ENCODE measurements at places on chromosomes 6 and 20.

DNA sequence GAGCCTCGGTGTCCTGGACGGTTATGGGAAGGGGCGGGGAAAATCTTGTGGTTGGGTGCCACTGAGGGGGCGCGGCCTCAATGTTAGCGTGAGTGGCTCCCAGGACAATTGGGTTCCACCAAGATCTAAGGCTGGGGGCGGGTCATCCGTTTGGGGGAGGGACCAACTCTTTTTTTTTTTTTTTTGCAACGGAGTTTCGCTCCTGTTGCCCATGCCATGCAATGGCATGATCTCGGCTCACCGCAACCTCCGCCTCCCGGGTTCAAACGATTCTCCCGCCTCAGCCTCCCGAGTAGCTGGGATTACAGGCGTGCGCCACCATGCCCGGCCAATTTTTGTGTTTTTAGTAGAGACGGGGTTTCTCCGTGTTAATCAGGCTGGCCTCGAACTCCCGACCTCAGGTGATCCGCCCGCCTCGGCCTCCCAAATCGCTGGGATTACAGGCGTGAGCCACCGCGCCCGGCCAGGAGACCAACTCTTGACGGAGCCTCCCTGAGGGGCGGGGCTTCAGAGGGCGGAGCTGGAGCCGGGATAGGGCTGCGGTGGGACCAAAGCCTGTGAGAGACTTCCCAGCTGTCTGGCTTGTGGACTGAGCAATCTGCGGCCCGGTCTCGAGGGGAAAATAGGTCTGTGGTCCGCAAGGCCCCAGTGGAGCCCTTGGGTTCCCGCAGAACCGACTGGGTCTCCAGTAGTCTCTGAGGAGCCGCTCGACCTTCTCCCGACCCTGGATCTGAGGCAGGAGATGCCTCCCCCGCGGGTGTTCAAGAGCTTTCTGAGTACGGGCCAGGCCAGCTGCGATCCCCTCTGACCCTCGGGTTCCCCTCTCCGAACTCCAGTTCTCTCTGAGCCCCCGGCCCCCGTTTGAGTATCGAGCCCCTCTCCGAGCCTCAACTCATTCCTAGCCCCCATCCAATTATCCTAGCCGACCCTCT lies 1.1 kb downstream of the SPAG4 start:
- DNase-seq: peak; percentile 98

GRCh38 chr20:63062188-63063140 lies 55.7 kb upstream of the BHLHE23 start:
- no peak for DNase-seq

DNA sequence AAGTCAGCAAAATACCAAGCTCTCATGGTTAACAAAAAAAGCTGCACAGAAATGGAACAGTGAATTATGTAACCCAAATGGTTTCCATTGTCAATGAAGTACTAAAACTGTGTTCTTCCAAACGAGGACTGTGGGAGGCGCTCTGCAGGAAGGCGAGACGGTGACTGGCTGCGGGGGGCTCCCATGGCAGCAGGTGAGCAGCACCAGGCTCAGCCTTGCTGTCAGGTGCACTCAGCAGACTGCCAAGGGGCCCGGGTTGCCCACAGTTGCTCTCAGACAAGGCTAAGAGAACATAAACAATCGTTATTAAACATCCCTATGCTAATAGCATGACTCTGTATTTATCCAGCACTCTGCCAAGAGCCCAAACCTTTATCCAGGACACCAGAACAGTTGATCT lies 630.3 kb upstream of the ARID1B start:
- DNase-seq: no peak

DNA sequence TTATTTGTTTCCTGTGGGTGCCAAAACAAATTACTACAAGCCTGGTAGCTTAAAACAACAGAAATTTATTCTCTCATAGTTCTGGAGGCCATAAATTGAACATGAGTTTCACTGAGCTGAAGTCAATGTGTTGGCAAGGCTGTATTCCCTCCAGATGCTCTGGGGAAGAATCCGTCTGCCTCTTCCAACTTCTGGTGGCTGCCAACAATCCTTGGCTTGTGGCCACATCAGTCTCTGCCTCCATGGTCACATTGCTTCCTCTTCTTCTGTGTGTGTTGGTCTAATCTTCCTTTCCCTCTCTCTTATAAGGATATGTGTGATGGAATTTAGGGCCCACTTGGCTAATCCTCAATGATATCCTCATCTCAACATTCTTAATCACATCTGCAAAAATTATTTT lies 92.8 kb upstream of the EPB41L1 start:
- no peak for DNase-seq

- no peak for DNase-seq
Measured at GRCh38 chr6:42817907-42818306, 36.1 kb downstream of the BICRAL start.

GRCh38 chr20:17611290-17611539 lies 41.3 kb downstream of the DSTN start:
- no peak for DNase-seq

DNA sequence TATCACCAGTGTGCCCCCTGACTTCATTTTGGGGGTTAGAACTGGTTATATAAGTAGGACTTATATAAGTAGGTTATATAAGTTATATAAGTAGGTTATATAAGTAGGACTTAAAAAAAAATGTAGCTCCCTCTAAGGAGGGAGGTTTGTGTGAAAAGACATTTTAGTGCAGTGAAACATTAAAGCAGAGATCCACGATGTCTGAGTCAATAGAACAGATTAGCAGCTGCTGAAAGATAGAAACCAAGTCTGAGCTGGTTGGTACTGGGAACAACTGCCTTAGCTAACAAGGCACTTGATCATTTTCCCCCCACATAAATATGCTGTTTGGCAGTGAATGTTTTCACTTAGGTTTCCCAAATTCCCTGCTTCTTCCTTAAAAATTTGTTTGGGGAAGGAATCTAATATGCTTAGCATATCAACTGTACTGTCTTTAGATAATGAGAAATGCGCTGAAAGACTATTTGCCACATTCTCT lies 2.1 kb upstream of the RPS12 start:
- DNase-seq: no peak

DNA sequence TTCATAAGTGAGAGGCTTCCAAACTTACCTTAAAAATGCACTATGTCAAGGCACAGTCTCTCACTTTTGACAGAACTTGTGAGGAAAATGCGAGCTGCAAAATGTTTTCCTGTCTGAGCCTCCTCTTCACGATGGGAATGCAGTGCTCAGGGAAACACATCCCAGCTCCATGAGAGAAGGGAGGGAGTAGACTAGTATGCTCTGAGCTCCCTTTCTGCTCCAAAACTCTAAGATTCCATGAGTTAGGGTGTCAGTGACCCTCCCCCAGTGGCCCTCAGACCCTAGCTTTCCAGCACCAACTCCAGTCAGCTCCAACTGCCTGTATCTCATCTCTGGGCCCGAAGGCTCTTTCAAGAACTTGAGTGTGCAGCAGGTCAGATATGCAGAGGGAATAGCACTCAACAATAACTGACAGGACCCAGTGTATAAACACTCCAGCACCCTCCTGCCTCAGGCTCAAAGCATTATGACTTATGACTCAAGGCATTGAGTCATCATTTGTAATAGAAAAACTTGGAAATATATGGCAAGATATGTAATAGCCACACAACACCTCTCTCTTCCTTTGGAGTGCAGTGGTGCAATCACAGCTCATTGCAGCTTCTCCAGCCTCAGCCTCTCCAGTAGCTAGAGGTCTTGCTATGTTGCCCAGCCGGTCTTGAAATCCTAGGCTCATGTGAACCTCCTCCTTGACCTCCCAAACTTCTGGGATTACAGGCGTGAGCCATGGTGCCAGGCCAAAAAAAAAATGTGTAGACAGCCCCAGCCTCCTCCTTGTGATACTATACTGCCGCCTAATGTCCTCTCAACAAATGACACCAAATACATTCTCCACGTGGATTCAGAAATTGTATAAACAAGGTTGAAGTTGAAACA lies 16.7 kb upstream of the ENTPD6 start:
- peak; percentile 80 for DNase-seq

GRCh38 chr6:149323353-149323752 lies 5.8 kb downstream of the TAB2 start:
- no peak for DNase-seq

DNA sequence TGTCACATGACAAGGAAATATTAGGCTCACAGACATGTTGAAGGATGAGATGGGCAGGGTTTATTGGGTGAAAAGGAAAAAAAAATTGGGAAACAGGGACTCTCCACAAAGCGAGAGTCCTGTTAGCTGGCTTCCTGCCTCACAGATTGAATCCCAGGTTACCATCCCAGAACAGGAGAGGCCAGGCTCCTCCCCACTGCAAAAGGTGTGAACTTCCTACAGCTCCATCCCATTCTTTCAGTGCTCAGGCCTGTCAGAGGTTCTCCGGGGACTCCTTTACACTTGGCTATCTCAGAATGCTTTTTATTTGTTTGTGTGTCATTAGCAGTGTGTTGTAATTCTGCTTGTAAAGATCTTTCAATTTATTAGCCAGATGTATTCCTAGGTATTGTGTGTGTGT lies 115.1 kb downstream of the ADTRP start:
- no peak for DNase-seq

DNA sequence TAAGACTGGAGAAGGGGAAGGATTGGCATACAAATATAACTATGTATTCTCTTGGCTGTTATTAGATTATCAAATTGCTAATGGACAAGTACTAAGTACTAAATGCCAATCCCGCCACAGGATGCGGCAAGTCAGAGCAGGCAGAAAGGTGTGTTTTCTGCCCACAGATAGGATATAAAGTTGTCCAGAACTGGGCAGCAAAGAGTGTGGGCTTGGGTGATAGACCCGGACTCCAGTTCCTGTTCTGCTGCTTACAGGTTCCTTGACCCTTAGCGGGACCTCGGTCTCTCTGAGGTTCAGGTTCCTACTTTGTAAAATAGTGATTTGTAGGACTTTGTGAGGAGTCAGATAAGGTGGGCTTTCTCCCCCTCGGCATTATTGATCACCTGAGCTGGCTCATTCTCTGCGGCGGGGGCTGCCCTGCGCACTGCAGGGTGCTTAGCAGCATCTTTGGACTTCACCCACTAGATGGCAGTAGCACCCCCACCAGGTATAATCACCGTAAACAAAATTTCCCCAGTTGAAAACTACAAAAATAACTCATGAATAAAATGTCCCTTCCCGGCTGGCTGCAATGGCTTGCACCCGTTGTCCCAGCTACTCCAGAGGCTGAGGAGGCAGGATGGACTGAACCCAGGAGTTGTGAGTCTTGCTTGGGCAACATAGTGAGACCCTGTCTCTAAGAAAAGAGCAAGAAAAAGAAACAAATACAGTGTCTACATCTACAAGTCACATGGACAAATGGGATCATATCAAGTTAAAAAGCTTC lies 193.1 kb downstream of the DOK5 start:
- DNase-seq: peak; percentile 22

DNA sequence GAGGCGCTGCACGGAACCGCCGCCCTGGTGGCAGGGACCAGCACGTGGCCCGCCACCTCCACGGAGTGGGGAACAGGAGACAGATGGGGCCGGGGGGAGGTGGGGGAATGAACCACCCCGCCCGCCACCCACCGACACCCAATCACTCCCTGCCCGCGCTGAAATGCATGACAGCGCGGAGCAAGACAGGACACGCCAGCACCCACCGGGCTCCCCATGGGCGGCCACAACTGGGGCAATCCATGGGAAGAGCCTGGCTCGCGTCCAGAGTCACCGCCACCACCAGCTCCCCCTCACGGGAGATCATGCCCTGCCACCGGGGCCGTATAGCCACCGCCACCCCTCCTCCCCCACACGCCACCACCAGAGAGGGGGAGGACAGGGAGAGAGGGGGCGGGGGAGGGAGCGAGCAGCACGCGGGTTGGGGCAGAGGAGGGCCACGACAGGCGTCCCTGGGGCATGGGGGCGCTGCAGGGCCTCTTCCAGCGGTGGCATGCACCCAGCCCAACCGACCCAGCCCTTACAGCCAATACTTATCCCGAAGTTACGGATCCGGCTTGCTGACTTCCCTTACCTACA lies 744.3 kb upstream of the DEFB115 start:
- DNase-seq: no peak

DNA sequence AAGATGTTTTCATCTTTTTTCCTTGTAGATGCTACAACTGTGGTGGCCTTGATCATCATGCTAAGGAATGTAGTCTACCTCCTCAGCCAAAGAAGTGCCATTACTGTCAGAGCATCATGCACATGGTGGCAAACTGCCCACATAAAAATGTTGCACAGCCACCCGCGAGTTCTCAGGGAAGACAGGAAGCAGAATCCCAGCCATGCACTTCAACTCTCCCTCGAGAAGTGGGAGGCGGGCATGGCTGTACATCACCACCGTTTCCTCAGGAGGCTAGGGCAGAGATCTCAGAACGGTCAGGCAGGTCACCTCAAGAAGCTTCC lies 101.5 kb downstream of the POPDC3 start:
- DNase-seq: no peak

DNA sequence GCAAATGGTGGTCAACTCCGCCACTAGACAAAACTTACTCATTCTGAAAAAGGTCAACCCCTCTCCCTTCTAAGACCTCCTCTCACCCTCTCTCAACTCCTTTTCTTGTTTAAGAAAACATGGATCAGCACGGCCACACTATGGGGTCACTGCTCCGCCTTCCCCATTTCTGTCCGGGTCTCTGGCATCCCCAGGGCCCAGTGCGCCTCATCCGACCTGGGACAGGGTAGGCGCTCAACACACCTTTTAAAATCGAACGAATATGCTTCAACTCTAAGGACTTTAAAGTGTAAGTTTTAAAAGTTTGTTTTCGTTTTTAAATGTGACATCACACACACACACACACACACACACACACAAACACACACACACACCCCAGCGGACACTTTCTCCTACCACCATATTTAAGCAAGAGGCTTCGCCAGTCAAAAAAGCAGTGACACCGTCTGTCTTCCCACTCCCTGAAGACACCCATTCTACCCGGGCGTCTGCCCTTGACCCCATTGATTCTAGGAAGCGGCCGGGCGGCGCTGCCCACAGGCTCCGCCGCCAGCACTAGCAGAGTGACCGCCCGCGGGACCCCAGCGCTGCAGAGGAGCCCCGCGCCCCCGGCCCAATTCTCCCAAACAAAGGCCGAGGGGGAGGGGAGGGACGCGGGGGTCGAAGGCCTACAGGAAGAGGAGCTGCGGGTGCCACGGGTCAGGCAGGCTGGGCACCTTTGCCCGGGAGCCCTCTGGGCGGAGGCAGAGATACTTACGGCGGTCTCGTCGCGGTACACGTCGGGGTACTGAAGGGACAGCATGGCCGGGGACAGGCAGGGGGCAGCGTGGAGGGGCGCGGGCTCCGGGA lies 568 bp downstream of the PREP start:
- DNase-seq: no peak

DNA sequence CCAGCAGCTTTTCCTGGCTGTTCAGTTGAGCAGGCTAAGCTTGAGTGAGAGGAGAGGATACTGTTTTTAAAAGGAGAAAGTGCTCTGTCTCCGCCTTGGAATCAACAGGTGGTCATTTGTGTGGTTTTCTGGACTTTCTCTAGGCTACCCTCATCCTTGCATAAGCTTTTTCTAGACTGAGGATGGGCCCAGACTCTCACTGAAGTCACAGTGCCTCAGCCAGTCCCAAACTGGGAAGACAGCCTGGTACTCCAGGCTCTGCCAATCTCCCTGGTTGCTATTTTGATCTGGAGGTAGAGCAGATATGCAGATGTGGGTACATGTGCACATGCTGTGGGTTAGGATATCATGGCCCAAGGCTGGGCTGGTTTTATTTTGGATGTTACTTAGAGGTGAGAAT lies 7.0 kb downstream of the SCUBE3 start:
- no peak for DNase-seq

GRCh38 chr6:56238352-56238751 lies 9.0 kb downstream of the COL21A1 start:
- no peak for DNase-seq

GRCh38 chr6:2433711-2434110 lies 188.3 kb upstream of the GMDS start:
- no peak for DNase-seq

- no peak for DNase-seq
Measured at GRCh38 chr6:66788579-66788978, 1081.6 kb upstream of the EYS start.

Measured in H4 (cell line).